ENCODE measurements at places on chromosomes 6 and 20.

- DNase-seq: no peak
These were observed 208.3 kb downstream of the PTPRK start for GRCh38 chr6:128311944-128312570.

- DNase-seq: no peak
These were observed 21.3 kb downstream of the CD40 start for GRCh38 chr20:46139266-46139889.

GRCh38 chr20:63553933-63554290 is at the start of gene FNDC11:
Gene FNDC11, plus strand, starts transcription at chr20:63554159. Its CDS starts 1,505 bp downstream, at chr20:63555664.
- DNase-seq: peak; percentile 50

- DNase-seq: no peak
These were observed 766 bp downstream of the PRICKLE4 start for GRCh38 chr6:41781366-41781730.

Data from stimulated activated CD4-positive, alpha-beta T cell treated with anti-CD3 and anti-CD28 coated beads, Interleukin-4, amount 100 ng/mL, for 4 hours (primary cell).